ENCODE measurements at places on chromosomes 13 and 19.

- DNase-seq: no peak
These were observed 1.5 kb downstream of the CALM3 start for GRCh38 chr19:46602392-46603194.

- DNase-seq: no peak
These were observed 21.6 kb downstream of the GPR183 start for GRCh38 chr13:99285432-99286182.

DNA sequence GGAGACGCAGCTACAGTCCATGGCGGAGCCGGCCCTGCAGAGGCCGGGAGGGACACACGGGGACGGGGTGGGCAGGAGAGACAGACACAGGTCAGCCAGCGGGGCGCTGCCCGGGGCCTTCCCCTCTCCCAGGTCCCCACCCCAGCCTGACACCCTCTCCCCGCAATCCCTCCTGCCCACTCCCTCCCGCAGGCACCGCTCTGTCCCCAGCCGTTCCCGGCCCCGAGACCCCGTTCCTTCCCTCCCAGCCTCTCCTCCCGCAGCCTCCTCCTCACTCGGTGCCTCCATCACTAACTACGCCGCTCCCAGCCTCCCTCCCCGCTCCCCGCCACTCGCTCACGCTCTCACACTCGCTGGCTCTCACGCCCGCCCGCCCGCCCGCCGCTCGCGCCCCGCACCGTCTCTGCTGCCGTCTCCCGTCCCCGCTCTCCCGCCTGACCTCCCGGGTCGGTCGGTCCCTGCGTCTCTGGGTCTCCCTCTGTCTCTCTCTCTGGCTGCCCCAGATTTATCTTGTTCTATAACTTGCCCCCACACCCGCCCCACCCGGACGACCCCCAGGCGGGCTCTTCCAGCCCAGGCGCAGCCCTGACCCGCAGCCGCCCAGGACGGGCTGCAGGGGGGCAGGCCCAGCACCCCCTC is 15.2 kb downstream of the ERFL start:
- no peak for DNase-seq

DNA sequence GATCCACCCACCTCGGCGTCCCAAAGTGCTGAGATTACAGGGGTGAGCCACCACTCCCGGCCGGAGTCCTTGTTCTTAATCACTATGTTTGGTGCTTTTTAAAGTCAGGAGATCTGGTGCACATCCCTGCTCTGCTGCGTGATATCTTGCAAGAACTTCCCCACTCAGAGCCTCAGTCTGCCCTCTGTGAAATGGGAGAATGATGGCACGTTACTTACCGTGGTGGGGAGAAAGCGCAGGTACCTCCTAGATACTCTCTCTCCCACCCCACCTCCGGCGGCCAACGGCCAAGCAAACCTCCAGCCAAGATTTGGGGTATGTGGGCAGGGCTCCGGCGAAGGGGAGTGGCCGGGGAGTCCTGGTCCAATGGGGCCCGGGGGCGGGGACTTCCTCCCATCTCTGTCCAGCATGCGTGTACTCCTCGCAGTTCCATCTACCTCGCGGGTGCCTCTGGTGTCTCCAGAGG is at the start of gene RYR1:
Gene RYR1, plus strand, starts transcription at position 424 of the 466 bp plus-strand sequence. CDS start 139 bp downstream, outside the sequence.
- DNase-seq: no peak
